ENCODE measurements at places on chromosomes 13 and 19.

DNA sequence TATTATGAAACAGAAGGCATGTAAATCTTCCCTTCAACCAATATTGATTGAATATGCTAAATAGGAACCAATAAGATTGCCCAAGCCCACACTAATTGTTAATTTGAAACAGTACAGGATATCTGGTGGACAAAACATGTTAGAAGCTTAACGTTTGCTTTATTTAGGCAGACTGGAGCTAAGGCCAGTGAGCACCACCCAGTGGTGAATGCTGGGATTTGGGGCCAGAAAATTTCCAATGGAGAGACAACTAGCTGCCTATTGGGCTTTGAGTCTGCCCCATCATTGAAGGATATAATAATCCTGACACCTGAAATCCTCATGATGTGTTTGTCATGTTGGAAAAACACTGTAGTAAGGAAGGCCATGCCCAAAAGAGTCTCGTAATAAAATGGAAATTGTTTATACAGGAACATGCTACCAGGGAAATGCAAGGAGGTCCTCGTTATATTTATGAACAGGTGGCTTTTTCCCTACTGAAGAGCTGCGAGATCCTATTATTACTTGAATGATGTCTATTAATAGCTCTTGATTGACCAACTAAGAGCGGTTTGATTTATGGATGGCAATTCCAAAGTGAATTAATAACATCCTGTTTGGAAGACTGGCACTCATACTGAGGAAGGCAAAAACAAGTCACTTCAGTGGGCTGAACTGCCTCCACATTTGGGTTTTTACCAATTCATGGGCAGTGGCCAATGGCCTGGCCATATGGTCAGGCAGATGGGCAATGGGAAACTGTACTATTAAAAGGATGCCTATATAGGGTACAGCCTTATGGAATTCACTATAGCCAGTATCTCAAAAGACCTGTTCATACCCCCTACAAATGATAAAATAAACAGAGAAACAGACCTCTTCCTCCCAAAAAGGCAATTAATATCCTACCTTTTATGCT lies 8.7 kb downstream of the SIGLECL1 start:
- DNase-seq = peak; percentile 19

DNA sequence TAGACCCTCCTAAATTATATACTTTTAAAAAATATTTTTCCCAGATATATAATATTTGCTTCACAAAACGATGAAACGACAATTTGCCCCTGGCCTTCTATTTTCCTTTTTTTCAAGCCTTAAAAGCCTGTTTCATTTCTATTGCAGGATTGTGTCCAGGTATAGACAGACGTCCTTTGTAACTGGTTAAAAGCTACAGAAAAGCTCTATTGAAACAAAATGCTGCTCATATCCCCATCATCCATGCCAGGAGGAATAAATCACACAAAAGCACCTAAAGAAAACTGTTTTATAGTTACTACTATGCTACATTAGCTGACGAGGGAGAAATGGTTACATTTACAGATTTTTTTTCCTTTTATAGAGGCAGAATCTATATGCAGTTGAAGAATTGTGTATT lies 765.1 kb downstream of the DIAPH3 start:
- no peak for DNase-seq

DNA sequence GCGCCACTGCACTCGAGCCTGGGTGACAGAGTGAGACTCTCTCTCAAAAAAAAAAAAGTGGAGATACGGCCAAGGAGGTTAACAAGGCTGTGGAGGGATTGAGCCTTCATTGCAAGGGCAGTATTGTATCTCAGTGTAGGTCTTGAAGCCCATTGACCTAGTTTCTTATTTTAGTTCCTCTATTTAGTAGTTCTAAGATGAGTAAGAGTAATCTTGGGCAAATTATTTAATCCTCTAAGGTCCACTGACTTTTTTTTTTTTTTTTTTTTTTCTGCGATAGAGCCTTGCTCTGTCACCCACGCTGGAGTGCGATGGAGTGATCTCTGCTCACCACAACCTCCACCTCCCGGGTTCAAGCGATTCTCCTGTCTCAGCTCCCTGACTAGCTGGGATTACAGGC lies 14.3 kb upstream of the ILF3 start:
- DNase-seq = no peak

DNA sequence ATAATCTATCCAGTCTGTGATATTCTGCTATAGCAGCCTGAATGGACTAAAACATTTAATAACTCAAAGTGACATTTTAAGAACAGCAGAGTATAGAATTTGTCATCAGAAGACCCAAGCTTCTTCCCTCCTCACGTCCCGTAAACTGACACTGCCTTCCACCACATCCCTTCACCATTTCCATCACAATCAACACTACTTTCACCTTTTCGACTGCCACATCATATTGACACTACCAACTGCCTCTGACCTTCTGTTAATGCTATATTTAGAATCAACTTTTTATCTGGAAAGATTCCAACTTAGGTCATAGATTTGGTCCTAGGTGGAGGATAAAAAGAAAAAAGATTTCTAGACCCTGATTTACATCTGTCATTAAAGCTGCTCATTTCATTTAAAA lies 39.6 kb downstream of the STOML3 start:
- no peak for DNase-seq

DNA sequence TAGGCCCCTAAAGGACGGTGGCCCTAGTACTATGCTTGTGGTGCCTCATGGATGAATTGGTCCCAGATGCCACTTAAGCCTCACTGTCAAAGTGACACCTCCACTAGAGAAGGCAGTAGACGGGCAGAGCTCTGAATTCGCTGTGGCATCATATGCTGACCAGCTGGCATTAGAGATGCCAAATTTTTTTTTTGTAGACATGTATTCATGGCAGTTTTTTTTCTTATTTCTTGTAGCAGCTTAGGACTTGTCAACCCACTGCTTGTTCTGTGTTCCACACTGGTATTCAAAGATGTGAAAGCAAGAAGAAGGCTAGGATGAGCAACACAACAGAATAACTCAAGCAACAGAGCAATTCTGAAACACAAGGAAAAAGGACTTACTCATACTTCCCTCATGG lies 212.5 kb downstream of the DLEU7 start:
- no peak for DNase-seq

- no peak for DNase-seq
These were observed 16.0 kb downstream of the SMG9 start for GRCh38 chr19:43738780-43739211.

- no peak for DNase-seq
These were observed 532.5 kb downstream of the DIAPH3 start for GRCh38 chr13:59631271-59631670.

Data from anterior cingulate cortex (tissue), 58 donors.